Uterus (tissue), 4 donors: ENCODE measurements at places on chromosomes 1 and 21.

DNA sequence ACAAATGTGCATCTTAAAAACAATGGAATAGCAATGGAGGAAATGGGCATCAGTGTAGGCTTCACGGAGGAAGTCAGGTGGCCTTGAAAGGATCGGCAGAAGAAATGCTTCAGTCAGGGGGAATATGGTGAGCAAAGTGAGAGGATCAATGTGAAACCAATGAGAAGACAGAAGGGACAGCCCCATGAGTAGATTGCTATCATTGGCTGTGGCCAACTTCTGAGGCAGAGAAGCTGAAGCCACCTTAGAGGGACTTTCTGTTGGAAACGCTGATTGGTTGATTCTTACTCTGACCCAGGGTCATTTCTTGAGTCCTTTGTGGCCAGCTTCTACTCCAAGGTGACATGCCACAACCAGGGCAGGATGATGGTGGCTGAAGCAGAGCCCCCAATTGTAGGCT, 130.7 kb upstream of the ZNF648 start:
- DNase-seq = no peak

- no peak for DNase-seq
Measured at GRCh38 chr1:16152481-16153087, 3.3 kb downstream of the EPHA2 start.

GRCh38 chr1:154747380-154747739, 122.7 kb downstream of the KCNN3 start:
- peak; percentile 35 for DNase-seq

- DNase-seq = no peak
Measured at GRCh38 chr1:56491441-56491840, 87.9 kb downstream of the PLPP3 start.

GRCh38 chr1:7401814-7402547, 369.1 kb upstream of the VAMP3 start:
- no peak for DNase-seq

GRCh38 chr1:46134660-46135331, 2.4 kb upstream of the PIK3R3 start:
- DNase-seq = no peak
